Activated CD4-positive, alpha-beta memory T cell treated with anti-CD3 and anti-CD28 coated beads, Interleukin-2, amount 10 ng/mL, durations not matched to agents 7 days and 5 days (primary cell): ENCODE measurements at places on chromosomes 13 and 19. TPM values are rescaled to one million over a fixed set of nuclear protein-coding genes. Genes with fewer than 3 reads are reported as not detected.

CEACAM4 gene
- total RNA-seq = not detected

DNA sequence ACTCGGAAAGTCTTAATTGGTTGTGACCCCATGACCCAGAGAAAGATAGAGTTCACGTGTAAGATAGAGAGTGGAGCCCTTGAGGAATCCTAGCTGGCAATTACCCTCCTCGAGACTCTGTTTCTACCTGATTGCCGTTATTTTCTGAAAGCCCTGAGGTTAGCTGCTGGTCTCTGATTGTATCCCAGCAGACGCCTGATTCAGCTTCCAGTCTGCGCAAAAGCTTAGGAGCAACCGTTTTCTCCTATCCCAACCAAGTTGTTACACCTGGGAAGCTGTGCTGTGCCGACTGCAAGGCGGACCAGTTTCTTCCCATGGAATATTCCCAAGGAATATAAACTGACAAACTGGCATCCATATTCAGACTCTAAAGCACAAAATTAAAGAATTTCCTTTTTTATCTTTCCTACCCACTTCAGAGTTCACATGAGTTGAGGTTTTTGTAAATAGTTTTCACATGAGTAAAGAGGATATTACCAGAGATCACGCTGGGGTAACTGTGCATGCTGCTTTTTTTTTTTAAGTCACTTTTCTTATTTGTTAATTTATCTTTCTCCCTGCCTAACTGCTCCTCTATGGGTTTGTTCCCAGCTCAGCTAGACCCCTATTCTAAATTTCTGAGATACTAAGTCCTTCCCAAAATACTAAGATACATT is 1.5 kb upstream of the TRPC4 start:
- H3K27ac ChIP-seq = no peak overlapping the region
- peaks cover 5% of the 10 kb centered on the region for H3K4me1 ChIP-seq
- DNase-seq = no peak
- H3K4me3 ChIP-seq = no peak overlapping the region

PRKCG gene
- total RNA-seq = not detected

GIPC1 gene
- 39.8 TPM for total RNA-seq

- peaks cover 19% of the 10 kb centered on the region for H3K27me3 ChIP-seq
- no peak for DNase-seq
- no peak overlapping the region for H3K27ac ChIP-seq
- no peaks in the 10 kb centered on the region for H3K36me3 ChIP-seq
- no peak overlapping the region for H3K4me3 ChIP-seq
Observed at GRCh38 chr13:76783798-76784197, 102.4 kb downstream of the KCTD12 start.
